ENCODE measurements at places on chromosomes 16 and 17.

GRCh38 chr17:28057731-28058246 lies 15.3 kb downstream of the NLK start:
- DNase-seq: no peak

DNA sequence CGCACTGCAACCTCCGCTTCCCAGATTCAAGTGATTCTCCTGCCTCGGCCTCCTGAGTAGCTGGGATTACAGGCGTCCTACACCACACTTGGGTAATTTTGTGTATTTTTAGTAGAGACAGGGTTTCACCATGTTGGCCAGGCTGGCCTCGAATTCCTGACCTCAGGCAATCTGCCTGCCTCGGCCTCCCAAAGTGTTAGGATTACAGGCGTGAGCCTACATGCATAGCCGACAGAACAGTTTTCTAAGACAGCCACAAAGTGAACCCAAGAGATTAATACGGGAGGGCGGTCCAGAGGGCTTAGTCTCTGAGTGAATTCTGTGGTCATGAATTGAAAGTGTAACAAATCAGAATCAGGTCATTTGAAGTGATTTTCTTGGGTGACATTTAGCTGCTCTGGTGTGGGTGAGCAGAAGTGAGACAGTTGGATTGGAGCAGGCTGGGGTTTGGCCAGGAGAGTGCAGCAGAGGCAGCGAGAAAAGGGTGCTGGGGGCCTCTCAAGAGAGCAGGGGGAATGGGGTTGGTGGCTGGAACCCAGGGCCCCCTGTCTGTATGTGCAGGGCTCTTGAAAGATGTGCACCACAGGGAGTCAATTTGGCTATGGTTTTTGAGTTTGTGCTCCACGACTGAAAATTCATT lies 231.4 kb upstream of the WSCD1 start:
- DNase-seq: no peak

GRCh38 chr16:68426347-68426652 lies 22.0 kb downstream of the SMPD3 start:
- no peak for DNase-seq

- DNase-seq: no peak
These were observed 33.2 kb downstream of the TUBD1 start for GRCh38 chr17:59859444-59860025.

DNA sequence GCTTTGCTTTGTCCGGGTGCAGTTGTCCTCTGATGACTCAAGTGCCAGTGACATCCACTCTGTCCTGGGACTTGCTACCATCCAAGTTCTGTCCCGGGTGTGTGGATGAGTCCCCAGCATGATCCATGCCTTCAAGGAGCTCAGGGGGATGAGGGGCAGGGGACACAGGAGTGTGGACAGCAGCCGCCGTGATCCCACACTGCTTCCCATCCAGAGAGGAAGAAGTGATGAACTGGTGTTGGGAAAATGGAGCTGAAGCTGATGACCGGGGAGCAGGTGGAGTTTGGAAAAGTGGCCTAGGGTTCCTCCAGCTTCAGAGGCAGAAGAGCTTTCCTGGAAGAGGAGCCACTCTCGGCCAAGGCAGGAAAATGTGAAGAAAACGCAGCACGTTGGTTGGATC lies 249.6 kb upstream of the TNRC6C start:
- DNase-seq: no peak

GRCh38 chr17:31758646-31759045 lies 100.4 kb downstream of the COPRS start:
- no peak for DNase-seq

DNA sequence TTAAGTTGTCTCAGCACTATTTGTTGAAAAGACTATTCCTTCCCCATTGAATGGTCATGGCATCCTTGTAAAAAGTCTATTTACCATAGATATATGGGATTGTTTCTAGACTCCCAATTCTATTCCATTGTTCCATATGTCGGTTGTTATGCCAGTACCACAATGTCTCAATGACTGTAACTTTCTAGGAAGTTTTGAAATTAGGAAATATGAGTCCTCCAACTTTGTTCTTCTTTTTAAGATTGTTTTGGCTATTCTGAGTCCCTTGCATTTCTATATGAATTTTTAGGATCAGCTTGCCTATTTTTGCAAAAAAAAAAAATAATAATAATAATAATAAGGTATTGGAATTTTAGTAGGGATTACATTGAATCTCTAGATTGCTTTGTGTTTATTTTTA lies 43.0 kb upstream of the ABCA3 start:
- DNase-seq: no peak

- no peak for DNase-seq
These were observed 13.7 kb downstream of the CAMKK1 start for GRCh38 chr17:3879186-3879585.

DNA sequence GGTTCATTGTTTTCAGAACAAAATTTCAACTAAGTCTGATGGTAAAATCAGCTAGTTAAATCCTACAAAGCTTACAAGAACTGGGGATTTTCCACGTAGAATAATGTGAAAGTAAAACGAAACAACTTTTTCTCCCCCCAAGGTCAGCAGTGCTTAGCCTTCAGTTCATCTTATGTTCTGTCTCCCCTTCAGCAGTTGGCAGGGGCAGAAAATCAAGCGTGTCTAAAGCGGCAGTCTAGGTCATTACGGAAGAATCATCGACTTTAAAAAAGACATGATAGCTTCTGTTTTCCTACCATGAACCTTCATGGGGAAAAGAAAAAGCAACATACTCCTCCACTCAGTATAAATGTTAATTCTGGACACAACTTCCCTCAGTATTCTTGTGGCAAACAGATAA lies 50.7 kb downstream of the GNA13 start:
- DNase-seq: no peak

GRCh38 chr17:17539591-17539990 lies 43.4 kb upstream of the RASD1 start:
- DNase-seq: no peak

- no peak for DNase-seq
These were observed 439.0 kb upstream of the ASIC2 start for GRCh38 chr17:33732116-33732515.

GRCh38 chr17:2044263-2044894 lies 2.6 kb downstream of the OVCA2 start:
- no peak for DNase-seq

GRCh38 chr16:56945847-56946527 lies 14.0 kb downstream of the HERPUD1 start:
- no peak for DNase-seq

DNA sequence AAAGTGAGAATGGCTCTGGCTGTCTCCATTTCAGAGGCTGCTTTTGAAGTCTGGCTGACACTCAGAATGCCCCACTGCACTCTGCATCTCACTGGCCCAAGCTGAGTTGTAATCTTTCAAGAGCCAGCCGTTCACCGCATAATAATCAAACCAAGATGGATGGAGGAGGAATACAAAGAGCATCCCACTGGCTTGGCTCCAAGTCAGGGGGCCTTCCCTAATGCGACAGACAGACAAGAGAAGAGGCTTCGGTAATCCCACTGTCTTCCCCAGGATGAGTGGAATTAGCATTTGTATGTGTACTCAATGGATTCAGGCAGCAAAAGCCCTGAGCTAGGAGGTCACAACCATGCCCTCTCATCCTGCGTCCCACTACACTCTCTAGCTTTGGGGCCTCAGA lies 68.0 kb downstream of the CBLN1 start:
- no peak for DNase-seq

DNA sequence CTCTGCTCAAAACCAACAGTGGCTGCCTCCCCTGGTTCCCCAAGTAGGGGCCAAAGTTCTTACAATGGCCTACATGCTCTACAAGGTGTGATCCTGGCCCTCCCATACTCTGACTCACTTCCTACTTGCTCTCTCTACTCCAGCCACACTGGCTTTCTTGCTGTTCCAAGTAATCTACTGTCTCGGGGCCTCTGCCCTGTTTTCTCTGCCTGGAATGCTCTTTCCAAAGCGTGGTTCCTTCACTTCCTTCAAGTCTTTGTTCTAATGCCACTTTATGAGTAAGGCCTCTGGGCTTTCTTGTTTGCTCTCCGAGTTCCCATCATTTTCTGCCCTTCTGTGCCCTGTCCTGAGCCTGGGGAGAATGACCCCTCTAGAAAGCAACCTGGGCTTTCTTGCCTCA lies 4.1 kb upstream of the CDH3 start:
- DNase-seq: no peak

DNA sequence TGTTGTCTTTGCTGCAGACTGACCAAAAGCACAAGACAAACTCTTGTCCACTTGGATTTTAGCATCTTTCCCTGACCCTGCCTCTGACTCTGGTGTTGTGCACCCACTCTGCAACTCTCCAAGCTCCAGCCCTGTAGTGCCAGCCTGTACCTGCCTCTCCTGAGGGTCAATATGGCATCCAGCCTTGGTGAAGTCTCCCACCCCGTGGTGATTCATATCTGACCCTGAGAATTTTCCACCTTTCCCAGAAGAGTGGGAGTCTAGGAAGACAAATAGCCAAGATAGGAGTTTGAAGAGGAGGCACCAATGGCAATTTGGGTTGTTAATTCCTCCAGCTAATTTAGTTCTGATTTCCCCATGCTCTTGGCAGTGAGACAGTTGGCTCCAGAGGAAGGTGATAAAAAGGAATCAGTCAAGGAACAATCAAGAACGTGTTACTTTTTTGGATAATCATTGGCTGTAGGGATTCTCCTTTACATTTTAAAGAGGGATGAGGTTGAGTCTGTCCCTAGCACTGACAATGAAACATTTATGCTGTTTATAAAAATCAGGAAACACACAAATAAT lies 416.0 kb downstream of the MAF start:
- DNase-seq: no peak

GRCh38 chr17:47975823-47976205 lies 4.9 kb downstream of the CDK5RAP3 start:
- no peak for DNase-seq

- no peak for DNase-seq
These were observed 47.1 kb downstream of the LITAF start for GRCh38 chr16:11539641-11540050.

DNA sequence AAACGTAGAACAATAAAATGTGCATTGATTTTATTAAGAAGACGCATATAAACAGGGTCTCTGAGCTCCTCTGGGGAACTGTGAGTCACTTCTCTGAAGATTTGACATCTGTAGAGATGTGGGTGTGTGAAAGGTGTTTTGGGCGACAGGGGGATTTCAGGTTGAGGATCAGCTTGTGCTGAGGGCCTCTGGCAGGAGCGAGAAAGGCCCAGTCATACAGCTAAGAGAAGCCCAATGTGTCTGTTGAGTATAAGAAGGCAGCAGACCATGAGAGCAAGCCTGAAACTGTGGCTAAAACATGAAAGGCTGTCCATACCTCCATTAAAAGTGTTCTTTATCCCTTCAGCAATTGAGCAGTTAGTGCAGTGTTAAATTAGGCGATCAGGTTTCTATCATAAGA lies 406.5 kb upstream of the MON1B start:
- DNase-seq: no peak

GRCh38 chr17:21090902-21091618 lies 35.7 kb upstream of the DHRS7B start:
- no peak for DNase-seq

DNA sequence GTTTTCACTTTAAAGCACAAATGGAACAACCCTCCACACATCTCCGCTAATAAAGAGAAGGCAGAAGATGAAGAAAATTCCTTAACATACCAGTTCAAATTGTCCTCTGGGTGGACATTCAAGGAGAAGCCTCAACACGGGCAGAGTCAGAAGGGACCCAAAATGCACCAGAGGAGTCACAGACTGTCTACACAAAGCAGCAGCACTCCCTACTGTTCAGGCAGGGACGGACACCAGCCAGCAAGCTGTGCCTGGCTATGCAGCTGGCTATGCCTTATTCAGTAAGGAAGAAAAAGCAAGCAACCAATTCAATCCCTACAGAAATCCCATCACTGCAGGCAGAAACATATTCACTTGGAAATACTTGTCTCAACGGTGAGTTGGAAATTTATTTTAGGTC lies 8.1 kb downstream of the DNAJC7 start:
- DNase-seq: no peak

DNA sequence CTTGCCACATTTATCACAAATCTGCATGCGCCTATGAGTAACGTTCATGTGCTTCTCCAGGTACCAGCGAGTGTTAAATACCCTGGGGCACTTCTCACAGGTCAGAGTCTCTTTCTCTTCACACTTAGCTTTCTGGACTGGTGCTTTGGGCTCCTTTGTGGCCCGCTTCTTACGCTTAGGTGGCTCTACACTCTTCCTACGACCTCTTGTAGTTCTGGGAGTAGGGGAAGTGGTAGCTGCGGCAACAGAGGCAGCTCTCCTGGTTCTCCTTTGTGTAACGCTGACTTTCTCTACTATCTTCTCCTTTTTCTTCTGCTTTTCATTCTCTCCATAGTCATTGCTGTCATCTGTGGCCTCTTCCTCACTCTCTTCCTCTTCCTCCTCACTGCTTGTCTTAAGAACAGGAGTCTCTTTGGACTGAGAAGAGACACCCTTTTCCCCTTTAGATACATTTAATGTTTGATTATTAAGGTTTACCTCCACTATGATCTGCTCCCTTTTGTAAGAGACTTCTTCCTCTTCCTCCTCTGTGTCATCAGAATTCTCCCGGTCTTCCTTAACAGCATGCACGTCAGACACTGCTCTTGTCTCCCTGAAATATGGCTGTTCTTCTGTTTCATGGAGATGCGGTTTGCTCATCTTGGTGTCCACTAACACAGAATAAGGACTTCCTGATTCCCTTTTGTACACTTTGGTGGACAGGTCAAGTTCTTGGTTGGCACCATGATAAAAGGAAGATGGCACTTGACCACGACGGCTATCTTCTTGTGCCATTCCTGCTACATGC lies 45.0 kb downstream of the ZNF652 start:
- DNase-seq: no peak

DNA sequence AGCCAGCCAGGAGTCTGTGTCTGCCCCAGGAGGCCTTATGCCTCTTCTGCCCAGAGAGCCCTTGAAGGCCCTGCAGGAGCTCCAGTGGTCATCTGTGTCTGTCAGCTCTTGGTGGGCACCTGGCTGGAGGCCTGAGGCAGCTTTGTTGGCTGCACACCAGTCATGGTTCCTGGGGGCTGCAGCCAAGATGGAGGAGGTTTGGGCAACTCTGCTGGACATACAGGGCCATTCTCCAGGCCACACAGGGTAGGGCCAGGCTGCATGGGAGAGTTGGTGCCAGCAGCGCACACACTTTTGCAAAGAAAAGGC lies 29.4 kb downstream of the B9D1 start:
- DNase-seq: no peak

GRCh38 chr17:81994593-81995462 lies 17.4 kb downstream of the ASPSCR1 start:
- DNase-seq: no peak

Measured in cerebellar nuclear complex (tissue), 1 donor.